CD4-positive, alpha-beta T cell treated with Interleukin-4 for 4 hours (primary cell): ENCODE measurements at places on chromosomes 7 and 10.

GRCh38 chr7:44286182-44286617 is 39.2 kb downstream of the CAMK2B start:
- DNase-seq, result no peak

DNA sequence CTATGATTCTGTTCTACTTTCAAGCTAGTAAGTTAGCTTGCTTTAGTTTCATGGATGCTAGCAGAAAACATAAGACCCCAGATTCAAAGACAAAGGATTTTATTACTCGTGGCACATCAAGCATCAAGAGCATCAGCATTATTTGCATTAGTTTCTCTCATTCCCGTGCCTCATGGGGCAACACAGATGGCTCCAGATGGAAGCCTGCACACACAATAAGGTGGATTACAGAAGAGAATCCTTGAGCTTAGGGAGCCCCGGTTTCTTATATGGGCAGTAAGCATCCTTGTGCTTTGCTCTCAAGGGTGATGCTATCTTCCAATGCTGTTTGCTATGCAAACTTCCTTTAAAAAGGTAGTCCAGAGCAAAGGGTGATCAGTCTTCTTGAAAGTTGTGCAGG is 10.7 kb upstream of the CAPZA2 start:
- DNase-seq, result no peak

- DNase-seq, result no peak
Observed at GRCh38 chr7:107332488-107333269, 137.2 kb upstream of the GPR22 start.

- no peak for DNase-seq
Observed at GRCh38 chr7:128961030-128961659, 23.4 kb downstream of the IRF5 start.

- no peak for DNase-seq
Observed at GRCh38 chr7:127933146-127933545, 98.1 kb downstream of the LRRC4 start.

DNA sequence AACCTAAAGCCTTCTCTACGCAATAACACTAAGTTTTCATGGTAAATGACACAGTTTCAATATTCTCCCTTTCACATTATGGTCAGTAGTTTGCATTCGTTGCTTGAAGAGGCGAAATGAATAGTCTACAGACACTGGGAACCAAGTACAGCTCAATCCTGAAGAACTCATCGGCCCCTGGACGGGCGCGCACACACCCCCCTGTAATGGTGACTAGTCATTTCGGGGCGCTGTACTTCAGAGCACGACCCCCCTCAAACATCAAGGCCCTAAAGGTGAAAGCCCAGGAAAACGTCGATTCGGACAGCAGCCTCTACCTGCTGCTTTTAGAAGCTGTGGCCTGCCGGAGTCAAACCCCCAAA is 1.0 kb downstream of the NT5C2 start:
- DNase-seq, result no peak

DNA sequence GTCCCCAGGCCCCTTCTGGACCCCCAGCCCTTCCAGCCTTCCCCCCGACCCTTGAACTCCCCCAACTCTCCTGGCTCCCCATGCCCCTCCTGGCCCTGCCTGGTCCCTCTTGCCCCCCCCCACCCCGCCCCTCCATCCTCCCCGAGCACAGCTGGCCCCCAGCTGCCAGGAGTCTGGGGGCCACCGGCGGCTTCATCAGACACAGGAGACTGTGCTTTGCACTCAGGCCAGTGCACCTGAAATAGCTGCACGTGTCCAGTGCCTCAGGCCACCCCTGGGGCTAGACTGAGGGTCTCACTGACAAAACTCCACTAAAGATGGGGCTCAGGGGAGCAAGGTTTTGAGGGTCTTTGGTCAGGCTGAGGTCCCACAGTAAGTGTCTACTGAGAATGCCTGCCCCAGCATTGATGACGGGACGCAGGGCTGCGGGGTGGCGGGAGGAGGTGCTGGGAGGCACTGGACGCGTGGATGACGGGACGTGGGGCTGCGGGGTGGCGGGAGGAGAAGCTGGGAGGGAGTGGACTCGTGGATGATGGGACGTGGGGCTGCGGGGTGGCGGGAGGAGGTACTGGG is 6.5 kb downstream of the FOXL3 start:
- DNase-seq, result no peak

DNA sequence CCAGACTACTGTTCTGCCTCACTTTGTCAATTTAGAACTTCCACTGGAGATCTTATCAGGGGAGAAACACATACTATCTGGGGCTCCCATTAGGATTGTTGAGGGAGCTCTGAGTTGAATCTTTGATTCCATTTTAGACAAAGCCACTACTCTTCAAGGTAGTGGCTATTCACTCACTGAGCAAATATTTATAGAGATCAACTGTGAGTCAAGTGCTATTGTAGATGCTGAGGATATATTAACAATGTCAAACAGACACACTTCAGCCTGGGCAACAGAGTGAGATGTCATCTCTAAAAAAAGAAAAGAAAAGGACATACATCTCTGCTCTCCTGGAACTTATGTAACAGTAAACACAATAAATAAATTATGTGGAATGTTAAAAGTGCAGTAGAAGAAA is 315.3 kb downstream of the PTEN start:
- no peak for DNase-seq

DNA sequence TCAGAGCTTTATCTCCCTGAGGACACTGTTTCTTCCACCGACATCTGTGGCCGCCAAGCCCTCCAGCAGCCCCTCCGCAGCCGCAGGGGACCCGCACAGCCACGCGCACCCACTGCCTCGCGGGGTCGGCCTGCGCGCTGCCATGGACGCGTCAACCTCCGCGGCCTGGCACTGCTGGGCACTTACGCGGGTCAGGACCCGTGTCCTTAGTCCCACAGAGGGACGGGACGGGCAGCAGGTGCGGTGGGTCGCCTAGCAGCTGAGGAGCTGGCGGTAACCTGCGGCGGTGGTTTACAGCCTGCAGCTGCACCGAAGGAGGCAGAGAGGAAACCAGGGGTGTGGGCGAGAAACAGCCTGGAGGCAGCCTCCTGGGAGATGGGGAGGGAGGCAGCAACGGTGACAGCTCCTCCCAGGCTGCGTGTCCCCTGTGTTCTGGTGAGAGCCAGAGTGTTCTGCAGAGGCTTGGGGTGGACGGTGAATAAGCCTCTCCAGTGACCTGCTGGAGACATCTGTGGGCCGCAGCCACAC is 61.3 kb downstream of the SEC61G start:
- DNase-seq, result no peak

- no peak for DNase-seq
Observed at GRCh38 chr7:85074-85882, 107.1 kb upstream of the FAM20C start.

DNA sequence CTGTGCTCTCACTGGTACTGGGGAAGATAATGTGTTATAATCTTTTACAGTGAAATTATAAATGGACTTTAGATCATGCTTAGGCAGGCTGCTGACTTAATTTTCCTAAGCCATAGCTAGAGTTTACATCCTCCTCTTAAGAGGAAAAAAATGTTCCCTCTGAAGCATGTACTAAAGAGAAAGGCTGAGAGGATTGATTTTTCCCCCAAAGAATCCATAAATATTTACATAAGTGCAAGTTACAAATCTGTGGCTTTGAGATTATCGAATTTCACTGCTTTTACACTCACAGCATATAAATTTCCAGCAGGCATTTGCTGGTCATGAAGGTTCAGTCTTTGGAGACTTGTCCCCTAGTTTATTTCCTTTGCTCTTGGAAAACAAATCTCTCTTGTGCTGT is 43.7 kb downstream of the CREB5 start:
- no peak for DNase-seq

- no peak for DNase-seq
Observed at GRCh38 chr10:3879073-3879472, 94.1 kb upstream of the KLF6 start.

GRCh38 chr10:46014206-46014605 is 16.2 kb downstream of the NCOA4 start:
- no peak for DNase-seq

DNA sequence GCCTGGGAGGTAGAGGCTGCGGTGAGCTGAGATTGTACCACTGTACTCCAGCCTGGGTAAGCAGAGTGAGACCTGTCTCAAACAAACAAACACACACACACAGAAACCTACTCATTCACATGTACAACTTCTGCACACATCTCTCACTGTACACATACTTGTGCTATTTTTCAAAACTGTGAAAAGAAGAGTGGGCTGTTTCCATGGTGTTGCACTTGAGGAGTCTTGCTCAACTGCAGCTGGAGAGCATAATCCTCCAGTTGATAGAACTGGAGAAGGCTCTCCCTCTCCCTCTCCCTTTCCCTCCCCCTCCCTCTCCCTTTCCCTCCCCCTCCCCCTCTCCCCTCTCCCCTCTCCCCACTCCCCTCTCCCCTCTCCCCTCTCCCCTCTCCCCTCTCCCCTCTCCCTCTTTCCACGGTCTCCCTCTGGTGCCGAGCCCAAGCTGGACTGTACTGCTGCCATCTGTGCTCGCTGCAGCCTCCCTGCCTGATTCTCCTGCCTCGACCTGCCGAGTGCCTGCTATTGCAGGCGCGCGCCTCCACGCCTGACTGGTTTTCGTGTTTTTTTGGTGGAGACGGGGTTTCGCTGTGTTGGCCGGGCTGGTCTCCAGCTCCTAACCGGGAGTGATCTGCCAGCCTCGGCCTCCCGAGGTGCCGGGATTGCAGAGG is 43.7 kb upstream of the DLD start:
- no peak for DNase-seq
